HuH-7 (cell line): ENCODE measurements at places on chromosomes 4 and X.

GRCh38 chr4:55938481-55938880 lies 10.3 kb upstream of the CEP135 start:
- DNase-seq: no peak

GRCh38 chr4:174425669-174426068 lies 96.6 kb downstream of the HPGD start:
- no peak for DNase-seq

DNA sequence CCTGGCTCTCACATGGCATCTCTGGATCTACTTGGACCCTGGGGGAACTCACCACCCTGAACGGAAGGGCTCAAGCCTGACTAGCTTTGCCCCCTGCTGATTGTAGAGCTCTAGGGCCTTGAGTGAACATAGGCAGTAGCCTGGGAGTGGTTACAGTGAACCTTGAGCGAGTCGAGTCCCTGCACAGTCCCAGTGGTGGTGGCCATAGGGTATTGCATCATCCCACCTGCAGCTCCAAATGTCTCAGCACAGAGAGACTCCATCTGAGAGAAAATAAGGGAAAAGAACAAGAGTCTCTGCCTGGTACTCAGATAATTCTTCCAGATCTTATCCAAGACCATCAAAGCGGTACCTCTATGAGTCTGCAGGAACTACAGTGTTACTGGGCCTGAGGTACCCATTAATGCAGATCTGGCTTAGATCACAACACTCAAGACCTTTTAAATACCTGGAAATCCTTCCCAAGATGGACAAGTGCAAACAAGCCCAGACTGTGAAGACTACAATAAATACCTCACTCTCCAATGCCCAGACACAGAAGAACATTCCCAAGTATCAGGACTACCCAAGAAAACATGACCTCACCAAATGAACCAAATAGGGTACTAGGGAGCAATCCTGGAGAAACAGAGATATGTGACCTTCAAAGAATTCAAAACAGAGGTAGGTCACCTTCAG lies 167.5 kb upstream of the TET2 start:
- no peak for DNase-seq

DNA sequence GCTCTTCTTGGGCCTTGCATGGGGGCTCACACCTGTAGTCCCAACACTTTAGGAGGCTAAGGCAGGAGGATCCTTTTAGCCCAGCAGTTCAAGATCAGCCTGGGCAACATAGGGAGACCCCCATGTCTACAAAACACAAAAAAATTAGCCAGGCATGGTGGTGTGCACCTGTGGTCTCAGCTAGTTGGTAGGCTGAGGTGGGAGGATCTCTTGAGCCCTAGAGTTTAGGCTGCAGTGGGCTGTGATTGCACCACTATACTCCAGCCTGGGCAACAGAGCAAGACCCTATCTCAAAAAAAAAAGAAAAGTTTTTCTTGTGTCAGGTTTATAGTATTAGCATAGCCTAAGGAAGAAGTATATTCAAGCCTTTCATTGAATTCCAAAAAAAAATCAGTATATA lies 30.8 kb upstream of the FAM241A start:
- DNase-seq: no peak

DNA sequence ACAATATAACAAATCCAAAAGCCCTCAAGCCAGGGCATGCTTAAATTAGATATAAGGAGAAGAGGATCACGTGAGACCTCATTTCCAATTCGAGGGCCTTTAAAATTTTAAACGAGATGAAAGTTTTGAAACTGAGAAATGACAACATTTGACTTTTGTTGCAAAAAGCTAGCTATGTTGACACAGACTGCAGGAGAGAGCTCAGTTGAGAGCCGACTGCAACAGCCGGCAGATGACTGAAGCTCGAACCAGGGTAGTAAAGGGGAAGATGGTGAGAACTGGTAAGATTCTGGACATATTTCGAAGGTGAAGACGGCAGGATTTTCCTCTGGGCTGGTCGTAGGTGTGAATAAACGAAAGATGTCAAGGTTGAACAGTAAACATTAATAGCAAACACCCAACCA lies 773 bp downstream of the PRMT9 start:
- peak; percentile 34 for DNase-seq
